Activated T-cell treated with anti-CD3 and anti-CD28 coated beads, Interleukin-2, amount 50 U/mL, for 4 hours (primary cell): ENCODE measurements at places on chromosomes 5 and 9.

- DNase-seq = peak; percentile 14
Measured at GRCh38 chr5:79702606-79703380, 13.2 kb downstream of the CMYA5 start.

DNA sequence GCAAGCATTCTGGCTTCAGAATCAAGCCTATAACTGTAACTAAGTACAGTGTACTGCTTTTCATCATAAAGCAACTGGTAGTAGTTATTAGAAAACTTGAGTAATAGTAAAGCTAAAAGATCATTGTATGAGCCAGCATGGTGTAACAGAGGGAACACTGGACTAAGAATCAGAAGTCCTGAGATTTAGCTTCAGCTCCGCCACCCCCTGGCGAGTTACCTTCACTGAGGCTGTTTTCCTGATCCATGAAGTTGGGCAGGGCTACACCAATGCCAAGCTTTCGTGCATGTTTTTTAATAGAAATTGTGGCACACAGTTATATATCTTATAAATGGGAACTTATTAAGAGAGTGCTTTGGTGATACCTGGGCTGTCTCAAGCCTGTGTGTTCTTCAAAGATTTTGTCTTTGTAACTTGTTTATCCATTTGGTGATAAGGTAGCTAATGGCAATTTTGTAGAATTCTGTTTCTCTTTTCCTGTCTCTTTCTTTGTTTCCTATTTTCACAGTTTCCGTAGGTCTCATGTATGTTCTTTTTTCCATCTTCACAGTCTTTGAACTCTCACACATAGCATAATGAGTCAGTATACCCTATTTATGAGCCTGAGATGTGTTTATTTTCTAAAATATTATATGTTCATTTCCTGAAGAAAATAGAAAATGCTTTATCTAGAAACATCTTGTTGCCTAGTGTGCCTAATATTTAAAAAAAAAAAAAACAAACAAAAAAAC lies 102.3 kb downstream of the GDNF start:
- no peak for DNase-seq

- no peak for DNase-seq
Measured at GRCh38 chr5:54619731-54620130, 102.2 kb downstream of the SNX18 start.

DNA sequence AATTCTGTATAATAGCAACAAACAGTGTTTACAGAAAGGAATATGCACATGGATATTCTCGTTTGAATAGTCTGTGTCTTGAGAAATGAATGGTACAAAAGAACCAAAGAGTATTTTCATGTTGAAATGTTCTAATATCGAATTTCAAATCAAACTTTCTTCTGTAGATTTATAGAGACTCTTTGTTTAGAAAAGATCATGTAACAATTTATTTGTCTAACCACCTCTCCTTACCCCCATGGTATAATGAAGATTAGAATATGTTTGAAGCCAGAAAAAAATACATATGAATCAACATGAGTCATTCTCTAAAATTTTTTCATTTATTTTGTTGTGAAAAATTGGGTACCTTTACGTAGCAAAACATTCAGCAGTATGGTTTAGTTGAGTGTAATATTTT lies 285.6 kb downstream of the PRR16 start:
- DNase-seq = no peak
